ENCODE measurements at places on chromosomes 2 and 18.

- no peak for DNase-seq
These were observed 650.1 kb downstream of the SLC4A3 start for GRCh38 chr2:220277445-220277975.

- DNase-seq = peak; percentile 60
These were observed 699 bp upstream of the RAPGEF4 start for GRCh38 chr2:172734711-172735581.

DNA sequence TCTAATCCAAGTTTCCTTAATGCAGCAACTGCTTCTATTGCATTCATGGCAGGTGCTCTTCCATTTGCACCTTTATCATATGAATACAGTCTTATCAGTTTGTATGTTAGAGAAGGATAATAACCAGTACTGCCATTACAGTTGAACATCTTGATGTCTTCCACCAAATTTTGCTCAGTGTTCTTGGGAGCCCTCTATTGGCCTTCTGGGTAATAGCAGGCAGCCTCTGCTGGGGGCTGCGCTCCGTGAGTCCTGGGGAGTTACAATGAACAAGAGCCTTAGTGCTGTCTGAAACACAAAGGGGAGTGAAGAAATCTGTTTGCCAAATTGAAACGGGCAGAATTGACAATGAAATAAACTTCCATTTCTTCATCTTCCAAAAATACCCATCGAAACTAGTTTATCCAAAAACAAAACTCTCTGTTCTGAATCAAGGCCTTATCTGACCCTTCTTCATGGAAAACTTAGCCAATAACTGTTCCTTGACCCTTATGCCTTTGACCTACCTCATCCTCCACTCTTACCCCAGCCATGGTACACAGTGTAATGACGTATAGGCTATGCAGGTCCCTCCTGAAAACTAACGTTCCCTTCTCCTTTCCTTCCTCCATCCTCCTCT, 79.9 kb downstream of the ALK start:
- DNase-seq = peak; percentile 78

GRCh38 chr2:168137510-168138180, 109.8 kb downstream of the STK39 start:
- peak; percentile 75 for DNase-seq

GRCh38 chr18:77067291-77068061, 65.1 kb downstream of the MBP start:
- DNase-seq = no peak

GRCh38 chr2:69948032-69948962, 13.1 kb downstream of the ASPRV1 start:
- peak; percentile 60 for DNase-seq

- DNase-seq = no peak
These were observed 839 bp upstream of the GPR148 start for GRCh38 chr2:130728007-130728454.

DNA sequence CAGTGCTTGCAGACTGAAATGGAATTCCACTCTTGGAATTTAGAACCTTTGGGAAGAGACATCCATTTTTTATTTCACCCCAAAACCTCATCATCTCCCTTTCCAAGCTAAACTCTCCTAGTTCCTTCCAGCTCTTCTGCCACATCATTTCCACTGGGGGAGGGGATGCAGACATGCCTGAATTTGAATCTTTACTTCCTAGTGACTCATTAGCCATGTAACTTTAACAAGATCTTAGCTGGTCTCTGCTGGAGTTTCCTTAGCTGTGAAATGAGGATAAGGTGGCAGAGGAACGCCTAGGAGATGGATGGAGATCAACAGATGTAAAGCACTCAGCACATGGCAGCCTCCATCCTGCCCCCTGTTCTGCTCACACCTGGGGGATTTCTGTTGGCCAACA, 266.8 kb downstream of the EN1 start:
- no peak for DNase-seq
